Activated naive CD8-positive, alpha-beta T cell treated with anti-CD3 and anti-CD28 coated beads for 36 hours (primary cell): ENCODE measurements at places on chromosomes 3 and 15.

- DNase-seq, result no peak
Measured at GRCh38 chr15:100108846-100109245, 232.9 kb downstream of the ADAMTS17 start.

GRCh38 chr15:20340931-20341661 is 200.5 kb downstream of the GOLGA6L6 start:
- DNase-seq, result no peak

GRCh38 chr15:85284497-85284896 is 95.9 kb upstream of the AKAP13 start:
- DNase-seq, result no peak

- DNase-seq, result no peak
Measured at GRCh38 chr3:59422312-59422711, 372.5 kb upstream of the CFAP20DC start.

DNA sequence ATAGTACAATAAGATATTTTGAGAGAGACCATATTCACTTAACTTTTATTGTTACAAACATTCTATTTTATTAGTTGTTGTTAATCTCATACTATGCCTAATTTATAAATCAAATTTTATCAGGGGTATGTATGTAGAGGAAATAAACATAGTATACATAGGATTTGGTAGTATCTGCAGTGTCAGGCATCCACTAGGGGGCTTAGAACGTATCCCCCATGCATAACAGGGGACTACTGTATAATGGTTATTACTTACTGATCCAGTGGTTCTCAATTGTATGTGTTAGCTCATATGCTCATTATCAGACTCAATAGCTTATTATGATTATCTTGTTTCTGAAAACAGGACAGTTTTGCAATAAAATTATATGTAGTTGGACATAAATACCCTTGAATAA is 27.6 kb downstream of the CMC1 start:
- DNase-seq, result no peak

- no peak for DNase-seq
Measured at GRCh38 chr3:107973961-107974360, 116.9 kb downstream of the CD47 start.

DNA sequence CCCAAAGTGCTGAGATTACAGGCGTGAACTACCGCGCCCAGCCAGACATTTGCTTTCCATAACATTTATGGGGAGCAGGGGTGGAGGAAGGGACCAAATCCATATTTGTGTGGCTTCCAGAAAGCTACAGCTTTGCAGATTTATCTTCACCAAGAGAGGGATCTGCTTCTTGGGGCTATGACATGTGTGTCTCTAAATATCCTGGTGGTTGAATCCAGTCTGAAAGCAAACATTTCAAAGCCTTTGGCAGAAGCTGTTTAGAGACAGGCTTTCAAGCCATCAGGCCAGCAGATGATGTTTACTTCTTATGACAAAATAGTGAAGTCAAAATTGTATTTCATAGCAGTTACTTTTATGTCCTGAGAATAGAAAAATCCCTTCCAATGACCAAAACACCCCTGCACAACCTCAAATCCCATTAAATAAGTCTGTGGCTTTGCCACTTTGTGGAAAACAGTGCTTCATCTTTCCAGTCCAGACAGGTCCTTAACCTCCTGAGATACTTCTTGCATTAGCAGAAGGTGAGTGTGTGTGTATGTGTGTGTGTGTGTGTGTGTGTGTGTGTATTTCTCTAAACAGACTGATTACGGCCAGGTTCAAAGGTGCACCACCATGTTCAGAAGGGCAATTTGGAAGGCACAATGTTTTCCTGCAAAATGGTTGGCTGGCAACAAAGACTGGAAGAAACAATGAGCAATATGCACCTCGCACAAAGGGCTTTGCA is 191.4 kb upstream of the LRIG1 start:
- DNase-seq, result no peak

- DNase-seq, result no peak
Measured at GRCh38 chr3:102906818-102907217, 472.0 kb downstream of the ZPLD1 start.

DNA sequence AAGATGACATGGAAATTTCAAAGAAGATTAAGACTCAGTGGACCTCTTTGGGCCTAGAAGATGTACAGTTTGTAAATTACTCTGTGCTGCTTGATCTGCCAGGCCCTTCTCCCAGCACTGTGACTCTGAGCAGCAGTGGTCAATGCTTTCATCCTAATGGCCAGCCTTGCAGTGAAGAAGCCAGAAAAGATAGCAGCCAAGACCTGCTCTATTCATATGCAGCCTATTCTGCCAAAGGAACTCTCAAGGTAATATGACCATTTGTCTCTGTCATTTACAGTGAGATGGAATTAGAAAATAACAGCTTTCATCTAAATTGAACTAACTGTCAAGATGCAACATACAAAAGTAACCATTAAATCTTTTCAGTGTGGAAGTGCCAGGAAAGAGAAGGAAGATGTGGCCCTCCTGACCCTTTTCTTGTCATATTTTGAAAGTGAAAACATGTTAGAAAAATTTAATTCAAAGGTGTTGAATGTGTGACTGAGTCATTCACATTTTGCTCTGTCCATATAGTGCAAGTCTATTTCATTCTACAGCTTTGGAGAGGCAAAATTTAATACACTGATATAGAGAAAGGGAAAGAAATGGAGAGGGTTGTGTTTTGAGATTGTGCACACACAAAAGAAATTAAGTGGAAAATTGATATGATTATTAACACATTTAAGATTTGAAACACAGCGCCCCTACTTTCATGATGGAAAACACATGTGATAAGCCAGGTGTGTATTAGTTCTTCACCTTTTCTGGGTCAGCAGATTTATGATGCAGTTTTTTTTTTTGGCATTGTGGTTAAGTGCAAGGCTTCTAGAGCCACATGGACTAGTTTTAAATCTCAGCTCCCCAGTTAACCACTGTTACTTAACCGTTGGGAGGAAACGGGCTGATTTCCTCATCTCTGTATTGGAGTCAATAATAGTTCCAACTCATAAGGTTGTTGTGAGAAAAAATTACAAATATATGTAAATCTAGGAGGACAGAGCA is 375.1 kb downstream of the NAALADL2 start:
- no peak for DNase-seq

DNA sequence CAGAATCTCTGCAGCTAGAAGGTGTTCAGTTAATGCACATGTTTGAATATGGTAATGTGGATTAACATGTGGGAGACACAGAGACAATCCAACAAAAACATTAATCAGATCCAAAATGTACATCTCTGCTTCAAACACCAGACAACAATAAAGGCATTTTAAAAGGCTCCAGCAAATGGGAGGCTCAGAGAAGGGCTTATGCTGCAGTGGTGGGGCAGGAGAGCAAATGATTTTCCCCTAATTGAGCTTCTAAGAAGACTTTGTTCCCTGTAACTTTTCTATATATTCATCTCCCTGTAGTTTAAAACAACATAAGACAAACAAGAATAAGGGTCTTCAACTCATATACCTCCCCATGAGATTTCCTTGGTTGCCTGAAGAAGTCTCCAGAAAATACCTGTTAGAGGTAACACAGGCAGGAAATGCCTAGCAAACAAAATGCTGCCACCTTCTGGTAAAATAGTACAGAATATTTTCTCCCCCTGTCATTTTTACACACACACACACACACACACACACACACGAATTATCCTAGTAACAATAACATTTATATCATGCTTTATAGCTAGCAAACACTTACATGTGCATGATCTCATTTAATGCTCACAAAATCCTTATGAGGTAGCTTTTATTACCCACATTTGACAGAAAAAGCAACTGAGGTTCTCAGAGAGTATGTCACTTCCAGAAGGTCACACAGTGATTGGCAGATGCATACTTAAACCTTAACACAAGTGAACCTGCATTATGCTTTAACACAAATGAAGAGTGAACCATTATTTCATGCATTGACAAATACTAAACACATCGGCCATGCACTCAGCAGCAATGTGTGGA is 123.4 kb upstream of the MB21D2 start:
- DNase-seq, result no peak

DNA sequence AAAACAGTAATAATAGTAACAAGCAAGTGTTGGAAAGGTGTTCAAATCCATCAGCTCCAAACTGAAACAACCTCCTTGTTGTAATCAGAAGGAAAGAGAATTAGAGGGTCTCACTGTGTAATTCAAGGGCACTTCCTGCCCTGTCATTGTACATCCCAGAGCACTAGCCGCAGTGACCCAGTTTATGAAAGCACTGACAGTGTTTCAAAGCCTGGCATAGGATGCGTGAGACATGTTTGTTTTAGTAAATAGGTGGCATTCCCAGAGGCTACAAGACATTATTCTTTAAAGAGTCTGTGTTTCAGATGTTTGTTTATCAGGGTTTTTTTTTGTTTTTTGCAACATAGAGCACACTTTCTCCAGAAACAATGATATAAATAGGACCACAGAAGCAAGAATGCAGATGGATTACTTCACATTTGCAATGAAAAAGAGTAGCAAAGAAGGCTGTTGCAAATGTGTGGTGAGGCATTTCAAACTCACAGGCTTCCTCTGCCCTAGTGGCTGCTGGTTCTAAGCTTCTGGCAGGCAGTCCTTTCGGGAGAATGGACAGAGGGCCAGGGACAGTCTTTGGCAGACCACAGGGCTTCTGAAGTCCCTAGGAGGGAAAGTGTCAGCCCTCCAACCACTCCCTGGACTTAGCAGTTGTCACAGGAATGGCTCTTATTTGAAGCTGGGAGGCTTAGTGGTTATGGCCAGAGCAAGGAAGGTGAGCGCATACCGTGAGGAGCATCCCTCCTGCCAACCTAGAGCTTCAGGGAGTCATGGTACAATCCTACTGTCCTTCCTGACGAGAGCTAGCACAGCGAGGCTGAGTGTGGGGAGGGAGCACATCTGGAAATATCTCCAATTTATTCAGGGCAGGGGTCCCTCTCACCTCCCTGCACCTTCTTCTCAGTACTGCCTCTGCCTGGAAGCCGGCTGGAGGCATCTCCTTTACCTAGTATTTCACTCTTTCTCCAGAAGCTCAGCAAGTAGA is 31.4 kb upstream of the TIPARP start:
- DNase-seq, result no peak

- no peak for DNase-seq
Measured at GRCh38 chr15:50886611-50887345, 21.7 kb upstream of the AP4E1 start.

DNA sequence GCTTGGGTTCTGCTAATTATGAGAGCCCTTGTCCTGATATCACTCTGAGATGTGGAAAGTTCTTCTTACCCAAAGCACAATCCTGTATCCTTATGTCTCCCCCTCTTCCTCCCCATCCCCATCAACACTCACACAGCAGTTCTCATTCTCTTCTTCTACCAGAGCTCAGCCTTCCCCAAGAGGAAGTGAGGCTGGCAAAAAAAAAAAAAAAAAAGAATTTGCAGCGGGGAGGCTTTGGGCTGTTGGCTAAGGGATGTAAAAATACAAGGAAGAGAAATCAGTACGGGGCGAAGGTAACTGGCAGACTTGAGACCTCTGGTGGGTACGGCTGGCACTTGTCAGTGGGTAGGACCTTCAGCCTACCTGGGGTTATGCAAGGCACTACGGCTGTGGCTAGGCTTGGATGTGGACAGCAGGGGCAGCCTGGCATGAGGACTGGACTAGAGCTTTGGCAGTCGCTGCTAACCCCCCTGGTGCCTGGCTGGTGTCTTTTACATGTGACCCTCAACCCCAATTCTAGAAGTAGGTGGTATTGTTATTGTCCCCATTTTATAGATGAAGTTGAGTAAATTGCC is 5.4 kb downstream of the VIPR1 start:
- DNase-seq, result no peak

GRCh38 chr3:108511055-108511454 is 659 bp upstream of the MYH15 start:
- DNase-seq, result no peak

- no peak for DNase-seq
Measured at GRCh38 chr3:52143156-52143555, 11.1 kb downstream of the POC1A start.

- no peak for DNase-seq
Measured at GRCh38 chr15:36426691-36427090, 152.7 kb upstream of the CDIN1 start.

- no peak for DNase-seq
Measured at GRCh38 chr15:76312540-76313174, 1.4 kb upstream of the ETFA start.

- no peak for DNase-seq
Measured at GRCh38 chr3:115401298-115401697, 222.0 kb upstream of the GAP43 start.

- DNase-seq, result no peak
Measured at GRCh38 chr3:193948459-193948858, 187.5 kb upstream of the HES1 start.

DNA sequence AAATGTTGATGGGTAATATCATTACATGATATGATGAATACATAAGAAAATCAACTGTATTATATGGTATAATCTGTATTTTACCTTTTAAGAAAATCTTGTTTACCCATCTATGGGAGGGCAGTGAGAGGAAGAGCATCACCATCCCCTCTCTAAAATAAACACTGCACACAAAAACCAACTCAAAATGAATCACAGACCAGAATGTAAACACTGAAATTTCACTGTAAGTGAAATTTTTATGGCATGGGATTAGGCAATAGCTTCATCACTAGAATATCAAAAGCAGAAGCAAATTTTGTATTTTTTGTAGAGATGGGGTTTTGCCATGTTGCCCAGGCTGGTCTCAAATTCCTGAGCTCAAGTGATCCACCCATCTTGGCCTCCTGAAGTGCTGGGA is 26.2 kb downstream of the IFT80 start:
- DNase-seq, result no peak

- no peak for DNase-seq
Measured at GRCh38 chr3:123818921-123819429, 65.2 kb downstream of the MYLK start.

- DNase-seq, result no peak
Measured at GRCh38 chr15:88071141-88071540, 185.4 kb downstream of the NTRK3 start.

DNA sequence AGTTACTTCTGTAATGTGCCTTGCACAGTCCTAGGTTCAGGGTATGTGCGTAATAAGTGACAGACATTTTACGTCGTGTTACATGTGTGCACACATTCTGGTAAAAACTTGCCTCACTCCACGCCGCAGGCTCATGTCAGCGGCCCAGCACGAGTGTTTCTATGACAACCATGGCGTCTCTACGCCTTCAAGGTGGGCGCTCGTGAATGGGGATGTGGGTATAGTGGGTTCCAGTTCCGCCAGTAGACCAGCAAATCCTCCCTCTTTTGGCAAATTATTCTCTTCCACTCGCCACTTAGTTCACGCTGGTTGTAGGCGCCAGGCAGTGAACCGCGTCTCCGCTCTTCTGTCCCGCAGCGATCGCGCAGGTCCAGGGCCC is 40.3 kb downstream of the CHST14 start:
- DNase-seq, result peak; percentile 30

- no peak for DNase-seq
Measured at GRCh38 chr15:49339656-49340055, 83.4 kb upstream of the FGF7 start.

GRCh38 chr3:3495611-3496010 is 303.6 kb upstream of the LRRN1 start:
- no peak for DNase-seq

GRCh38 chr3:55626279-55626665 is 139.2 kb upstream of the WNT5A start:
- DNase-seq, result no peak

DNA sequence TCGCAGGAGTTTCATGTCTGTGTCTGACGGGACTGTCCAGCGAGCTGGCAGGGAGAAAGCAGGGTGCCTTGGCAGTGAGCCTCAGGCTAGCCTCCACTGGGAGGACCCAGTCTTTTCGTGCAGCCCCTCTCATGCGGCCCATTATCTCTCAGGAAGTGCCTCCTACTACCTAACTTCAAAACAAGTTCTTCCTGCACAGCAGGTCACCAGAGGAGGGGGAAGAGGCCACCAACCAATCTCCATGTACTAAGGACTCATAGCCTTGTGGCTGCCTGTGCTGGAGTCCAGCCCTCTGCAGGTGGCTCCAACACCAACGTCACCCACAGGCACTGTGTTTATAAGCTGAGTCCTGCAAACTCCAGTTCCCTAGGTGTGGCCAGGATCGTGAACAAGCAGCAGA is 4.8 kb downstream of the VIPR1 start:
- no peak for DNase-seq
